Cardiac ventricle fibroblast (primary cell): ENCODE measurements at places on chromosomes 2 and 18. TPM values are rescaled to one million over a fixed set of nuclear protein-coding genes. Genes with fewer than 3 reads are reported as not detected.

Gene CCDC178
- 0.83 TPM in 1 of 2 replicates, not detected in the other for total RNA-seq

Gene KRTCAP3
- not detected in 2 replicates for total RNA-seq

Gene REG3G
- total RNA-seq = not detected in 2 replicates

Gene CFC1
- not detected in 2 replicates for total RNA-seq

Gene TSPYL6
- not detected in 2 replicates for total RNA-seq
